ENCODE measurements at places on chromosomes 6 and 20. TPM values are rescaled to one million over a fixed set of nuclear protein-coding genes. Genes with fewer than 3 reads are reported as not detected.

Gene ARMC12
- 0.98 TPM for total RNA-seq

Gene RNF5
- total RNA-seq = 45.3 TPM

Gene NMBR
- not detected for total RNA-seq

Gene MYMX
- 0.63 TPM for total RNA-seq

Gene SLC17A2
- total RNA-seq = not detected

Gene C6orf15
- total RNA-seq = not detected

Gene ZFP57
- total RNA-seq = not detected

Gene NFATC2
- total RNA-seq = 42.9 TPM

Gene RAB44
- 1.0 TPM for total RNA-seq

Gene KIF25
- not detected for total RNA-seq

Gene ACSS2
- total RNA-seq = 33.5 TPM

Gene SMIM28
- total RNA-seq = not detected

Gene WFDC12
- total RNA-seq = not detected

Gene TNXB
- total RNA-seq = 67.3 TPM

Gene NT5E
- 26.4 TPM for total RNA-seq

Gene NHLRC1
- 1.3 TPM for total RNA-seq

Gene TMEM170B
- 7.5 TPM for total RNA-seq

Gene CGA
- total RNA-seq = not detected
